Hematopoietic multipotent progenitor cell treated with erythropoietin and hydrocortisone succinate and interleukin-3 and kit ligand, for 8 days (in vitro differentiated cells): ENCODE measurements at places on chromosomes 2 and 18.

- DNase-seq, result no peak
Observed at GRCh38 chr2:178394859-178395258, 56.1 kb downstream of the PRKRA start.

DNA sequence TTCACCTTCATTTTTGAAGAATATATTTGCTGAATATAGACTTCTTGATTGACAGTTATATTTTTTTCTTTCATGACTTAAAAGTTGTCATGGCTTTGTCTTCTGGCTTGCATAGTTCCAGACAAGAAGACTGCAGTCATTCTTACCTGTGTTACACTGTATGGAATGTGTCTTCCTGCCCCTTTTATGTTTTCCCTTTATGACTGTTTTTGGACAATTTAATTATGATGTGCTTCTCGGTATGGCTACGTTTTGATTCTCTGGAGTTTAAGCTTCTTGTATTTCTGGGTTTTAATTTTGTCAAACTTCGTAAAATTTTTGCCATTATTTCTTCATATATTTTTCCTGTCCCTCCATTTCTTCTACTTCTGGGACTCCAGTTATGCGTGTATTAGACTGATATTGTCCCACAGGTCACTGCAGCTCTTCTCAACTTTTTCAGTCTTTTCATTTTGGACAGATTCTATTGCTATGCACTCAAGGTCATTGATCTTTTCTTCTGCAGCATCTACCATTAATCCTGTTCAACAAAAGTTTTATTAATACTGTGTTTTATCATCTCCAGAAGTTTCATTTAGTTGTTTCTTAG is 17.1 kb downstream of the MTERF4 start:
- DNase-seq, result no peak

GRCh38 chr2:187988348-187988747 is 303.3 kb upstream of the GULP1 start:
- no peak for DNase-seq

GRCh38 chr2:27264253-27264752 is 1.5 kb upstream of the SLC30A3 start:
- DNase-seq, result no peak

DNA sequence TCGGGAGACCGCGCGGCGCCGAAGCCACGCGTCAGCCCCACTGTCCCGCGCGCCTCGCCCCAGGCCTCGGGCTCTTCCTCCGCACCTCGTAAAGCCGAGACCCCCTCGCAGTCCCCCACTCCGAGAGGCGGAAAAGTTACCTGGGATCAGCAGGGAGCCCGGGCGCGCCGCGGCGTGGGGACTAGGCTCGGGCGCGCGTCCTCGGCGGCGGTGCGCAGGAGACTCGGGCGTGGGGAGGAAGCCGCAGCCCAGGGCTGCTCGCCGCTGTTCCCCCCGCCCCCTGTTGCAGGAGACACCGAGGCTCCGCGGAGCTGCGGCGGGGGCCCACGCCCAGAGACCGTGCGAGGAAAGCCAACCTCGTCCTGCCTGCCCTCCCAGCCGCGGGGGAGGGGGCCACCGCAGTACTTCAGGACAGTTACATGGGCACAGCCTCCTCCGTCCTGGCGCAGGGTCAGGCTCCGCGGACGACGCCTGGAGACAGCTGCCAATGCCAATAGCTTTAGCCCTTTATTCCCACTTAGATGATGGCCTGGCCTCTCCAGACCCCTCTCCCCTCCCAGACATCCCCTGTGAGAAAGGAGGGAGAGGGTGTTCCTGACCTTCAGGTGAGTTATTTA is at the start of gene EPB41L3:
EPB41L3 (minus strand) TSS at position 225 of the 617 bp plus-strand sequence. CDS start 54,814 bp downstream, outside the sequence.
- DNase-seq, result no peak

- DNase-seq, result no peak
Observed at GRCh38 chr2:216687111-216687510, 8.2 kb downstream of the IGFBP5 start.

DNA sequence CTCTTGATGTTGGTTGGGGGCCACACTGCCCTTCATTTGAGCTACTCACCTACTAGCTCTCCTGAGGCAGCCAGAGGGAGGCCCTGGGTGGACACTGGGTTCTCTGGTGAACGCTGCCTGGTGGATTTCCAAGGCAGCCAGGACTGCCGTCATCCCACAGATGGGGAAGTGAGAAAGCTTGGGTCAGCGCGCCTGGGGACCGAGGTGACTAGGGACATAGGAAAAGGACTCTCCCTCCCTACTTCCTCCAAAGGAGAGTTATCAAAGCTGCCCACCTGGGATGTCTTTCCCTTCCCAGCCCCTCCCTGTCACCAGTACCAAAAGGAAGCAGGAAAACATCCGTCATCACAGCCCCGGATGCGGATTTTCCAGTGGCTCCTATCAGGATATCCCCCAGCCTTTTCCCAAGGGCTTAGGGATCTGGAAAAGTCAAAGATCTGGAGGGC is 3.8 kb upstream of the SEMA4C start:
- DNase-seq, result no peak

DNA sequence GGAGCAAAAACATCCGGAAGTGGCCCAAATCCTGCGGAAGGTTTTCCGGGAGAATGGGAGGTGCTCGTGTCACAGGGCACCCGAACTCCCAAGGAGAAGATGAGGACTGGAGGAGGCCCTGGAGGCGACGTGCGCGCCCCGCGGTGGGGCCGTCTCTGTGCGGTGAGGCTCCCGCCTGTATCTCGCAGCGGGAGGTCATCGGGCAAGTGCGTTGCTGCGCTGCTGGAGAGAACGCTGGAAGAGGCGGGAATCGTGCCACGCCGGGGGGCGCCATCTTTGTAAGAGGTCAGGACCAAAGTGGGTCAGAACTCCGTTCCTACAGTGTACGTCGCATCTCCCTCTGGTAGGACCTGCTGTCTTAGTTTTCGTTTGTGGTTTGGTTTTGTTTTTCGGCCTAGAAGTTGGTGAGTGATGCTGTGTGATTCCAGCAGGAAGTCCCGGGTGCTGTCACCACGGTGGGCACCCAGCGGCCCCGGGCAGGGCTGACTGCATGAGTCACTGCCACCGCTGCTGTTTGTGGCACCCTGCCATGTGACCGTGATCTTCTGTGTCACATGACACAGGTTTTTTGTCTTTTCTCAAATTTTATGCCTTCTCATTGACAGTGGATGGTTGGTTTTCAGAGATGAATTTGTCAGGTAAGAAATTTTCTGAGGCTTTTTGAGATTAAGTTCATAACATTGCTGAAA is 21.5 kb upstream of the ATP9B start:
- DNase-seq, result no peak

- DNase-seq, result no peak
Observed at GRCh38 chr18:70382017-70382416, 93.2 kb downstream of the SOCS6 start.

DNA sequence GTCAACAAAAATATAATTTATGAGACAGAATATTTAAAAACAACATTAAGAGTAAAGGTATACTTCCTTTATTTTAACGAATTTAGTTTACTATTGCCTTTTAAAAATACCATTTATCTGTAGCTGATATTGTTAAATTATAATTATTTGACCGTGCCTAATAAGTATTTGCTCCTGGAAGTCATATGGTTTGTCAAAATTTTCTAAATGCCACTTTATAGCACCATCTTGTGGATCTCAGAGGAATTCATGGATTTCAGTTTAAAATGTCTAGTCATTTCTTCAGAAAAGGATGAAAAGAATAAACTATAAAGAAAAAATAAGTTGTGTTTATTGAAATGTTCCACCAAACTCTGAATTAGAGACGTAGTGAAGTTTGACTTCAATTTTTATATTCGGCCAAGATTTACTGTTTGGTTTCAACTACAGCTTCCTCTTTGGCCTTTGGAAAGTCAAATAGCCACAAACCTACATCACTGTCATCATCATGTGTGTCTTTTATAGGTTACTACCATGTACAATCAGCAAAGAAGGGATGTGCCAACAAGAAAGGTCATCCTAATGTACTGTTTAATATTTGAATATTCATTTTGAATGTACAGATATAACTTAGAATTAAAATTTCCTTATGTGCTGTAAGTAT is 10.3 kb upstream of the FTCDNL1 start:
- DNase-seq, result peak; percentile 38

DNA sequence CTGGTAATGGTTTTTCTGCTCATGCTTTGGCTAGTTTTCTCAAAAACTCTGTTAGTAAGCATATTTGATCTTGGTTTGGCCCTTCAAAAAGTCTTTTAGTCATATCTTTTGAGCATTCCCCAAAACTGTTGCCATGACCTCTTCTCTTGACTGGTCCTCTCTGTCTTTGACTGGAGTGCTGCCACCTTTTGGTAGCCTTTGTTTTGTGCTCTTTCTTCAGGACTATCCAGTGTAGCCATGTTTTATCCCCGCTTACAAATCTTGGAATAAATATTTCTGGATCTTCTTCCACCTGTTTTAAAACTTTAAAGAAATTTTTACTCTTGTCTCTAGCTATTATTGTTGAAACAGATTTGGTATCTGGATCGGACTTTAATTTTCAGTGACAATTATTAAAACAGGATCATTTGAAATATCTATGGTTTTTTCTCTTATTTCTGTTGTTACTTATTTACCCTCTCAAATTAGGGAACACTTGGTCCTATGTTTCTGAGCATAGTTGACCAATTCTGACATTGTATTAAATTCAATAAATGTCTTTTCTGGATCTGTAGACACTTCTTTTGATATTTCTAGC is 965 bp upstream of the ELOA2 start:
- peak; percentile 35 for DNase-seq
